ENCODE measurements at places on chromosomes 16 and 17.

- DNase-seq: no peak
These were observed 68.3 kb downstream of the GTF3C1 start for GRCh38 chr16:27481282-27481934.

DNA sequence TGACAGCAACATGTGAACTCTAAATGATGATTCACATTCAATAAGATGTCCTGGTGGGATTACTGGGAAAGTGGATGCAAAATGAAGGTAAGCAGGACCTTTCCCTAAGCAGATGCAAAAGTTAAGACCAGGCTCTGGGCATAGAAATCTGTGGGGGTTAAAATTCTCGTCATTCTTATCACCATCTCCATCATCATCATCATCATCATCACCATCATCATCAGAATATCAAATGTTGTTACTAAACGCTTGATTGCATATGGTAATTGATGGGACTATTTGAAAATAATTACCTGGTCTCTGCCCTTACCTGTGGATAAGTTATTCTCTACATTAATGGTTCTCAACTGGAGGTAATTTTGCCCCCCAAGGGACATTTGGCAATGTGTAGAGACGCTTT, 41.9 kb upstream of the TMEM132E start:
- no peak for DNase-seq

- DNase-seq: no peak
These were observed 16.8 kb upstream of the ZNF287 start for GRCh38 chr17:16585796-16586195.

DNA sequence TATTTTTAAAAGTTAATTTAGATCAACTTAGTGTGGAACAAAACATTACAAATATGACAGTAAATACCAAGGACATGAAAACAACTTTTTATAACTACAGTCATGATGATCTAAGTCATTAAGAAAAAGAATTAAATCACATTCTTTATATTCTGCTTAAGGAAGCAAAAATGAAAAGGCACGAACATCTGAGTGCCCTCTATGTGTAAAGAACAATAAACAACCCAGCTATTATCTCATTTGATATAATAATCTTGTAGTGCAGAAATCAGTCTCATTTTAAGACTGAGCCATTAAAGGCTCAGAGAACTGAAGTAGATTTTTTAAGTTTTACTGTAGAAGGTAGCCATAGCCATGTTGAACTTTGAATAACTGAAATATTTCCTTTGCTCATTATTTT, 13.4 kb downstream of the MYO1D start:
- no peak for DNase-seq

DNA sequence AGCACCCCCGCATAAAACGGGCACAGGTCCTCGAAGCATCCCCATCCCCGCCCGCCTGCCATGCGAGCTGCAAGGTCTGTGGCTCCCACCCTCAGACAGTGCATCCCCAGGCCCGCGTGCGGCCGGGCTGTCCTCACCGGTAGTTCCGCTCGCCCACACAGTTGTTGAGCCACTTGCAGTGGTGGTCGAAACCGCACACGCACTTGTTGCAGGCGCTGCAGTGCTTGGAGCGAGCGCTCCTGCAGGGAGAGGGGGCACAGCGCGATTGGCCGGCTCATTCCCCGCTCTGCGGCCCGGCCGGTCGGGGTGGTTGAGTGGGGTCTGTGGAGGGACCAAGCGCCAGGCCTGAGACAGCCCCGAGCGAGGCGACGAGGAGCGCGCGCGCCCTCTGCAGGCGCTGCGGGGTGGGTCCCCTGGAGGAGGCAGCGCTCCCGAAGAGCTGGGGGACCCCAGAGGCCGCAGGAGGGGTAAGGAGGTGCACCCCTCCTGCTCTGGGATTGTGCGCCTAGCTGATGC, 6.0 kb upstream of the TPPP3 start:
- DNase-seq: no peak

DNA sequence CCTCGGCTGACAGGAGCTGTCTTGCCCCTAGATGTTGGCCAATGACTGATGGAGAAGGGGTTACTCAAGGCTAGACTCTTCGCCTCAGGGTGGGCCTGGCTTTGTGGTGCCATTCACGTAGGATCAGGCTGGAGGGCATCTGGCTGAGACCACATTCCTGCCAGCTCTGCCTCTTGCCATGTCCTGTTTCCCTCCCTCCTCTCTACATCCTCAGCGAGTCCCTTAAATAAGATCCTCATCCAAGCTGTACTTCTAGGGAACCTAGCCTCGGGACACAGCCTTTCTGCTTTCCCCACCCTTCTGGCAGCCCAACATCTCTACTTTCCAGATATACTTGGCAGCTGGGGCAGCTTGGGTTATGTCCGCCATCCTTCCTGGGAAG, 27.9 kb upstream of the EFCAB13 start:
- DNase-seq: no peak

- DNase-seq: no peak
These were observed 69.4 kb downstream of the RPH3AL start for GRCh38 chr17:282912-283882.

DNA sequence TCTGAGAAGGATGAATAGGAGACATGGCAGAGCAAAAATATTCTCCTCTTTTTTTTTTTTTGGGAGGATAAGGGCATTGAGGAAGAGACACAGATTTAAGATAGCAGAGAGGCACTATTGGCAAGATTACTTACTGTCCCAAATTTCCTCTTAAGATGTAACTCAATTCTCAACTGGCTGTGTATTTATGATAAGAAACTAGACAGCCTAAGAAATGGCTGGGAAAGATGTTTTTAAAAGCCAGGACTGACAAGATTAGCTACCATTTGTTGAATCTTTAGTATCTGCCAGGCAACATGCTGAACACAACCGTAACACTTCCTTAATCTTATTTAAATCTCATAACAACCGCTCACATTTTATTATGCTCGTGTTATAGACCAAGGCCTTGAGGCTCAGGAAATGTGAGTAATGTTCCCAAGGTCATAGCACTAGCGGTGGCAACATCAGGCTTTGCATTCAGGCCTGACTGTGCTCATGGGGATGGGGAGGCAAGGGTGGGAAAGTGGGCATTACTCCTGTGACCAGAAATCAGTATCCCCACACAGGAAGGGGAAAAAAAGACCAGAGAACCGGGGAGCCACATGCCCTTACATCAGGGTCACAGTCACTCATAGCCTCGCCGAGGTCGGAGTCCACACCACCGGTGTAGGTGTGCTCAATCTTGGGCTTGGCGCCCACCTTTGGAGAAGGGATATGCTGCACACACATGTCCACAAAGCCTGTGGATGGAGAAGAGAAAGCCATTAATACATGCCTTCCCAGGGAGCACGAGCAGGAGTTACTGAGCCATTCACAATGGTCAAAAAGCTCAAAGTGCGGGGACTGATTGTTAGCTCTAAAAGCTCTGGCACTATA, 15.6 kb downstream of the HIGD1B start:
- DNase-seq: no peak

DNA sequence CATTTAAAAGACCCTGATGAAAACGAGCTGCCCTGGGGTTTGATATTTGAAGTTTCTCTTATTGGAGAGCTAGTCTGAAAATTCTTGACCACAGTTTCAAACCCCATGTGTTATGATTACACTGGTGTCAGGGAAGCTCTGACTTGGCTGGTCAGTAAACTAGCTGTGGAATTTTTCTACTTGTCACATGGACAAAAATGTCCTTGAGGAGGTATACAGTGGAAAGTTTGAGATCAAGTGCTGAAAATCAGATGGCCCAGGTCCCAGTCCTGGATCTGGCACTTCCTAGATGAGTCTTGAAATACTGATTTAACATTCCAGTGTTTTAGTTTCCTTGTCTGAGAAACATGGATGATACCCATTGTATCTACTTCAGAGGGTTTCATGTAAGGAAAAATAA, 30.7 kb upstream of the SOX9 start:
- DNase-seq: no peak

DNA sequence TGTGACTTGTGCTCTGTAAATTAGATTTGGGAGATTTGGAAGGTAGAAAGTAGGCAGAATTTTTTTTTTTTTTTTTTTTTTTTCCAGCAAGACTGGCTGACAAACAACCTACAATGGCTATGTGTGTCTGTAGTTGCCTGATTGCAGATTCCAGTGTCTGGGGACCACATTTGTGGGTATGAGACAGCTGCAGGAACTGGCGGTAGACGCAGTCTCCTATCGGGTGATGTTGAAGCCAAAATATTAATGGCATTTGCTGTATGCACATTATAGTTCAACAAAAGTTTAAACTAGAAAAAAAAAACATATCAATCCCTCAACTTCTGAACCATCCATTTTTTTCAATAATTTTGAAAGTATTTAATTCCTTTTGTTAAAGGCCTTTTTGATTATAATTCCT, 665.2 kb downstream of the TOX3 start:
- no peak for DNase-seq

DNA sequence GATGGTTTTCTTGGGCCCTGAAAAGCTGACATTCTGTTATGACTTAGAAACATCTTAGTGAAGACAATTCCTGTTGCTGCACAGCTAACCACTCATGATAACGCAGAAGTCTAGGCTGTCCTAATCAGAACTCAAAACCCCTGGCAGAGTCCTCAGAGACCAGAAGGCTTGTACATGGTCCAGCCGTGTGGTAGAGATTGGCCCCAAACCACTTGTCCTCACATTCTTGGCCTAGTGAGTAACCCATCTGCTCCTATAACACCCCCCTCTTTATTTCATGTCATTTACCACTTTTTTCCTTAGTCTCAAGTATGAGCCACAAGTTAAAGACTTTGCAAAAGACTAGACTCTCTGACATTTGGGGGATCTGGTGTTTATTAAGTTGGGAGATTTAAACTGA, 116.5 kb upstream of the ADAMTS18 start:
- no peak for DNase-seq

DNA sequence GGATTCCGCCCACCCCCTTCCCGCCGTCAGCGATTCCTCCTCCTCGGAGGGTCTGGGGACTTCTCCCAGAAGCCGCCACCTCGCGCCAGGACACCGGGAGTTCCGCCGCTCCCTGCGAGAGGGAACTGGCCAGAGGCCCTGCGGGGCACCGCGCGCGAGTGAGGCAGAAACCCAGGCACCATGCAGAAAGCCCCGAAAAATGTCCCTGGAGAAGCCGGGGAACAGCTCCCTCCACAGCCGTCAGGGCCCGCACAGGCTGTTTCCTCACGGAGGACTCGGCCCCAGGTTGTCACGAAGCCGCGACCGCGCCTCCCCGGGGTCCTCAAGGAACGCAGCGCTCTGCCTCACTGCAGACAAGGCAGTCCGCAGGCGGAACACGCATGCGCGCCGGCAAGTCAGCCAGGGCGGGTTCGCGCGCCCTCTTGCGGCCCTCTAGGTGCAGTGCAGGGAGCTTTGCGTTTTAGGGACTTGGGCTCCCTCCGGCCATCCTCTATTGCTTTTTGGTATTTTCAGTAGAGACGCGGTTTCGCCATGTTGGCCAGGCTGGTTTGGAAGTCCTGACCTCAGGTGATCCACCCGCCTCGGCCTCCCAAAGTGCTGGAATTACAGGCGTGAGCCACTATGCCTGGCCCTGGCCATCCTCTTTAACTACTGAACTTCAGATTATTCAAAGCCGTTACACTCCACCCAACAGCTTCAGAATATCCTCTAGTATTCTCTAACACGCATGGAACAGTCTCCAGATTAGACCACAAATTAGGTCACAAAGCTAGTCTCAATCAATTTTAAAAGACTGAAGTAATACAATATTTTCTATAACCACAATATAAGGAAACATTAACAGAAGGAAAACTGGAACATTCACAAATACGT, 20.3 kb upstream of the ZNF287 start:
- peak; percentile 92 for DNase-seq

DNA sequence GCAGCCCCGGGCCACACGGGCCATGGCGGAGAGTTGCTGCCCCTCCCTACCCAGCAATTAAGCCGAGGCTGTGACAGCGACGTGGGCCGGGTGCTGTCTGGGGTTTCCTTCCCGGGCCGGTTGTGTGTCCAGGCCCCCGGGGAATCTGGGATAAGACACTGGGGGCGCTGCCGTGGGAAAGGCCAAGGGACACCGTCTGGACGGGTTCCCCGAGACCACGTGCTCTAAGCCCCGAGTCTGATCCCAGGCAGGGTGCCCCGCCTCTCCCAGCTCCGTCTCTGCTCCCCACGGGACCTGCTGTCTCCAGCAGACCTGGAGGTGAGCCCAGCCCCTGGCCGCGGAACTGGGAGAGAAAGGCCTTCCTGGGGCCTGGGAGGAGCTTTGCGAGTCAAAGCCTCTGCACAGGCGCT, 92.2 kb downstream of the IRX3 start:
- DNase-seq: peak; percentile 12

GRCh38 chr16:68700120-68700519, 37.0 kb upstream of the CDH1 start:
- no peak for DNase-seq

GRCh38 chr17:28812748-28813377, 29.7 kb downstream of the FAM222B start:
- no peak for DNase-seq

- DNase-seq: no peak
These were observed 17.6 kb downstream of the RCVRN start for GRCh38 chr17:9887508-9887907.

- DNase-seq: no peak
These were observed 40.8 kb upstream of the ENDOV start for GRCh38 chr17:80374039-80374731.

DNA sequence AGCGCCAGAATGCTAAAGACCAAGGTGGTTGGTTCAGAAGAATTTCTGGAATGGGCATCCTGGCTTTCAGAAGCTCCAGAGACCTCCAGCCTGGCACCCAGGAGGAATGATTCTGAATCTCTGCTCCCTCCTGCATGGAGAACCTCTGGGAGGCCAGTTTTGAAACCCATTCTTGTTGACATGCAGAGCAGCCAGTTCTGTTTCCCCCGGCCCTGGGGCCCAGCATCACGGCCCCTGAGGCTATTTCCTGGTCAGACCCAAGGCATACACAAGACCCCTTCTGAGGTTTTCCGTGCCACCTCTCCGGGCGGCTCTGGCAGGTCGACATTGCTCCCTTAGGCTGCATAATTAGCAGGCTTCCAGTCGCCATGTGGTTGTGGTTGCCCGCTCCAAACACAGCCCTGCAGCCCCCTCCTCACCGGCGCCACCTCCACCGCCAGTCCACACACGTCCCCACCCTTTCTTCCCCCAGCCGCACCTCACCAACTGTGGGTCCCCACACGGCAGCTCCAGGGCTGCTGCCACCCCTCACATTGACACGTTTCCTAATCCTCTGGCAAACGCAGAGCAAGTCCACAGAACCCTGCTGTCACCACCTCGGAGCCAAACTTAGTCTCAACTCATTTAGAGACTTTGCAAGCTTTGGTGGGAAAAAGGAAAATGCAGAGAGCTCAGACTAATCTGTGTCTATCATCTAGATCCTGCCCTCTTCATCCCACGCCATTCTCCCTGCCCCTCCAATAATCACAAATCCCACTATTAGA, 367.1 kb downstream of the SOX9 start:
- no peak for DNase-seq

Data from mucosa of gallbladder (tissue), 1 donor.